ENCODE measurements at places on chromosomes 1 and 21.

GRCh38 chr1:33473900-33474299 lies 1.5 kb downstream of the ZSCAN20 start:
- no peak for DNase-seq

DNA sequence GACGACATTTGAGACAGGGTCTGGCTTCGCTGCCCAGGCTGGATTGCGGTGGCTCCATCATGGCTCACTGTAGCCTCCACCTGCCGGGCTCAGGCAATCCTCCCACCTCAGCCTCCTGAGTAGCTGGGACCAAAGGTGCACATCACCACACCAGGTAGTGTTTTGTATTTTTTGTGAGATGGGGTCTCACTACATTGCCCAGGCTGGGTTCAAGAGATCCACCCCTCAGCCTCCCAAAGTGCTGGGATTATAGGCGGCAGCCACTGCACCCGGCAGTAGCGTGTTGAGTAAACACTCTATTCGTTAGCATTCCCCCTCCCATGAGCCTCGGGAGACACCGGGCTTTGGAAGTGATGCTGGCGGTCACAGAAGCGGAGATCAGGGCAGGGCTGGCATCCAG lies 6.8 kb upstream of the C1QTNF12 start:
- no peak for DNase-seq

- DNase-seq, result no peak
Measured at GRCh38 chr1:53810497-53810896, 27.6 kb downstream of the NDC1 start.

- DNase-seq, result no peak
Measured at GRCh38 chr1:17588048-17588871, 48.8 kb downstream of the ARHGEF10L start.

DNA sequence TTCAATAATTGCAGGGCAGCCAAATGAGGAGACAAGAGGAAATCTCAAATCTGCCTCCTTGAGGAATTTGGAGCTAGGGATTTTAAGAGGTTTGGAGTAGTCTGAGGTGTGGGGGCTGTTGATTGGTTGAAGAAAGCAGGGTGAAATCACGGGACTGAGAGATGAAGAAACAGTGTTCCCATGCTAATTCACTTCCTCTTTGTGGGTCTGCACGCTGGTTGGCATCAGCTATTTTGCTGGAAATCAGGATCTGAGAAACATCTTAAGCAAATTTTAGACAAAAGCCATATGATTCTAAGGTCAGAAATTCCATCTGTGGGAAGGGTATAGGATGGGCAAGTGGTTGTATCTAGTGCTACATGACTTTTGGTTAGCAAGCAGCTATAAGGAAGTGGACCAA lies 107.1 kb upstream of the PAXBP1 start:
- no peak for DNase-seq

- DNase-seq, result no peak
Measured at GRCh38 chr1:164912290-164912689, 353.3 kb downstream of the PBX1 start.

DNA sequence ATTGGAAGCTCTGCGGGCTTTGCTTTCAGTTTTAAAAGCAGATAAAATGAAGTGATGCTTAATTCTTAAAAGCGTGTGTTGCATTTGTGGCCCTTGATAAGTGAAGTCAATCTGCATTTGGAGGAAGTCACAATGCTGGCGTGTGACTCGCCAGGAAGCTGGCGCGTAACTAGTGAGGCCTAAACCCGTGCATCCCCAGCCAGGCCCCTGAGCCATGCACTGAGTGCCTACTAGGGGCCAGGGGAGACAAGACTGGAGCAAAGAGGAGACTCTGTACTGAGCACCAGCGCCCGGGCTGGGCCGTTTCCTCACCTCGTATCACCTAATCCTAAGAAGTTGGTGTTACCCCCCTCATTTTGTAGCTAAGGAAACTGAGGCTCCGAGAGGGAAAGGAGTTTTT lies 4.6 kb upstream of the DDOST start:
- DNase-seq, result no peak

Data from CD4-positive, alpha-beta T cell treated with Interleukin-21 for 1 hour (primary cell).